H1 (cell line): ENCODE measurements at places on chromosomes 2 and 18. TPM values are rescaled to one million over a fixed set of nuclear protein-coding genes. Genes with fewer than 3 reads are reported as not detected.
A peak's percentile ranks its signal among the peaks of the same experiment; 100 is the strongest.

POTEE gene
- 0.30 and 0.34 TPM in 2 replicates for total RNA-seq

NOSTRIN gene
- total RNA-seq: not detected in 2 replicates

INPP4A gene
- total RNA-seq: 34.3 and 36.4 TPM in 2 replicates

NFU1 gene
- total RNA-seq: 43.4 and 45.5 TPM in 2 replicates

DNA sequence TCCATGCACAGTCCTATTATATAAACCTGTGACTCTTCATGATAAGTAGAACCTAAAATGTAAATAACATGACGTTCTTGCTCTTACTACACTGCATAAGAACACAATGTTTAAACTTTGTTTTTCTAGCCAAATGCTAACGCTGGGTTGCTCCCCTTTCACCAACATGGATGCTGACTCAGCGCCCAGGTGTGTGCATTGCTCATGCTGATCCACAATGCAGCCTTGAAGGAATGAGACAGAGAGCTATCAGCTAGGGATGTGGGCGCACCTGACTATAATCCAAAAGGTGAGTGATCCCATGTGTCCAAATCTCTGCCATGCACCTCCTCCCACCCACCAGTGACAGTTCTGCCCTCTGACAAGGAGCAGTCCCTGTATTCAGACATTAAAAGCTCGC is 235.0 kb downstream of the IRS1 start:
- DNase-seq: no peak

- DNase-seq: no peak
Observed at GRCh38 chr18:23279931-23280330, 144.6 kb downstream of the CABLES1 start.

GRCh38 chr2:116917196-116917595 is 897.3 kb upstream of the DDX18 start:
- no peak for DNase-seq

GRCh38 chr2:134667081-134667480 is 51.7 kb downstream of the TMEM163 start:
- DNase-seq: no peak

DNA sequence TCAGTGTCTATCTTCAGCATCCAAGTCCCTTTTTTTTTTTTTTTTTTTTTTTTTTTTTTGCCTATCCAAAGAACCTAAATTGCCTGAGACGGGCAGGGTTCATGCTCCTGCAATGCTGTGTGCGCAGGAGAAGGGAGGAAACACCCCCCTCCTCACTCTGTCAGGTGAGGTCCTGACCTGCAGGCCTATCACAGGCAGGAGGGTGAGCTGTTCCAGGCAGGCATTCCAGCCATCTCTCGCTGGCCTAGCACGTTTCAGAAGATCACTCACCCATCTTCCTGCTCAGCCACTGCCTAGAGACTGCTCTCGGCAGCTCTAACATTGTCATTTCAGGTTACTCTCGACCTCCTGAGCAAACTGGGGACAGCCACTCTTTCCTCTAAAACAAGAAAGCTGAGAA is 48.4 kb upstream of the LAPTM4A start:
- no peak for DNase-seq

GRCh38 chr2:62947403-62947802 is 103.2 kb upstream of the OTX1 start:
- no peak for DNase-seq

DNA sequence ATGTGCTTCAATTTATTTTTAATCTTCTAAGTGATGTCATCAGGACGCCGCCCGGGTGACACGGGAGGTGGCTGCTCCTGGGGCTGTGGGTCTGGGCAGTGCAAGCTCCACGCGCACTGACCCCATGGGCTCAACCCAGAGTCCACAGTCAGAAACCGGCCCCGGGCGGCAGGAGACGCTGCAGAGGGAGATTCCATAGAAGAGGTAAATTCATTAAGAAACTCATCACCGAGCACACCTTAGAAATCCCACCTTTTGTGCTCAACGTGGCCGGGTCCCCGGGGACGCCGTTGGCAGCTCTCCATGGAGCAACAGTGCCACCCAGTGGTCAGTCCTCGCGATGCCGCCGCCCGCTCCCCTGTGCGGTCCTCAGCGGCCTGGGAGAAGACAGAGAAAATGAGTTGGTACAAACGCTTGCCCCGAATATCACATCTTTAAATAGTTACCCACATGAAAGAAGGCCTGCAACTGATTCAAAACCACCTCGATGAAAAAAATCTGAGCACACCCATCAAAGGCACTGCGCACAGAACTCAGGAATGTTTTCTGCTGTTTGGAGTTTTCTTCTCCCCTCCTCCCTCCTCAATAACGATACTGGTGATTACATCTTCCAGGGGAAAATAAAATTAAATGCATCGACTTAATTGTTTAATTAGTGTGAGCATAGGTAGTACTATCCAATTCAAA is 92.6 kb downstream of the CMPK2 start:
- DNase-seq: peak; percentile 59

DNA sequence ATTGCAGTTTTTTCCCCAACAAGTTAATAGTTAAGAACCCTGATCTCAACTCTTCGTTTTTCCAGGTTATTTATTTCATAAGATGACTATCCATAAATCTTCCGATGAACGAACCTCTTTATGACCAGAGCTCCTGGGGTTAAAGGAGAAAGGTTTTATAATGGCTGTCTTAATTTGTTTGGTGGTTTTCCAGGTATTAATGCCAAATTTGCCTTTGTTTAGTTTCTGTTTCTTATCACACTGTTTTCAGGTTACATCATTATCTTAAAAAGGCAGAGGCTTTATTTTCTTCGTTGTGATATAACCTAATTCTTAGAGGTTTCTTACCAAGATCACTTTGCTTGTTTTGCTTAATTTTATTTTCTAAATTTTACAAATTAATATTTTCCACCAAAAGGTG is 10.1 kb downstream of the ZNF638 start:
- DNase-seq: no peak

DNA sequence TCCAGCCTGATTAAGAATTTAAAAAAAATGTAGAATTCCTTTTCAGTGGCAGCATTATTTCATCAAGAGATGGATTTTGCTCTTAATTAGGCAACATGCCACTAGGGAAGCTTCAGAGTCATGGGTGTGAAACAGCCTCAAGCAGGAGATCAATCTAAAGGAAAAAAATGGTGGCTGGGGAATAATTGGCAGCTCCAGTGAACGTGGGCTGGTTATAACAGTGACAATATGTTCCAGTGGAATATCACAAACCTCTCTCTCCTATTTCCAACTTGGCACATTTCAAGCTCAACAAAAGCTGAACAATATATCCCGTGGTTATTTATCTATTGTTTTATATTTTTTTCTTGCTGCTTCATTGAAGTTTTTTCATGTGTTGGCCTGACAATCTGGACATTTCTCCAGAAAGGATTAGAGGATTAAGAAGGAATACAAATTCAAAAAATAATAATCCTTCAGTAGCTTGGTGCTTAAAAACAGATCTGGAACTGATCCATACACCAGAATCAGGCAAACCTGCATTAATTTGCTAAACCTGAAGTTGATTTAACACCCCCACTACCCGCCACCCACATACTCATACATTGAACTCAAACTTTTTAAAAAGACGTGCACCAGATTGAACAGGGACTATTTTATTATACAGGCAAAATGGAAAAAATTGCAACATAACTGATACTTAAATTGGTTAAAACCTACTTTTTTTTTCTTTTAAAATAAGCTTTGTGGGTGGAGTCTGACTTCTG is 255.9 kb upstream of the SPRED2 start:
- no peak for DNase-seq

- DNase-seq: no peak
Observed at GRCh38 chr2:111919794-111920608, 21.6 kb downstream of the MERTK start.

DNA sequence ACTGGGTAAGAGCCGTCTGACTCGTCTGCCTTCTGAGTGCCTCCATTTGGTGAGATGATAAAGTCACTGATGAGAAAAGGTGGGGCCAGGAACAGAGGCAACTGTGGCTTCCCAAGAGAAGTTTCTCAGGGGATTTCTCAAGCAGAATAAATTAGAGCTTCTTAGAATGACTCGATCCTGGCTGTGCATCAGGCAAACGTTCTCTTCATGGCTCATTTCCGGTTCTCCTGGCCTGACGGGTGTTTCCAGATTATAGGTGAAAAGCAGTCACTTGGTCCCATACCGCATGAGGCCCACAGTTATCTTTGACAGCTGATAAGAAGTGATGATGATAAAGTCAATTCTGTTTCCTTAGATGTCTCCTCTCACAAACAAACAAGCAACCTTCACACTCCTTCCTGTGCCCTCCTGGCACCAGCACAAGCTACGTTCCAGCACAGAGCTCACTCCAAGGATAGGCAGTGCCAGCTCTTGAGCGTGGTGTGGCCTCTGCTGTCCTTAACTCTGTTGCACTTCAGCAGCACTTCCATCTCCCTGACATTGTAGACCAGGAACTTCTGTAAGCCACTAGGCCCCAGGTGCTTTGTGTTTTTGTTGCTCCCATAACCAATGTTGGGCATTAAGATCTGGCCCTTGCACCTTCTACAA is 37.8 kb upstream of the KCNF1 start:
- no peak for DNase-seq

DNA sequence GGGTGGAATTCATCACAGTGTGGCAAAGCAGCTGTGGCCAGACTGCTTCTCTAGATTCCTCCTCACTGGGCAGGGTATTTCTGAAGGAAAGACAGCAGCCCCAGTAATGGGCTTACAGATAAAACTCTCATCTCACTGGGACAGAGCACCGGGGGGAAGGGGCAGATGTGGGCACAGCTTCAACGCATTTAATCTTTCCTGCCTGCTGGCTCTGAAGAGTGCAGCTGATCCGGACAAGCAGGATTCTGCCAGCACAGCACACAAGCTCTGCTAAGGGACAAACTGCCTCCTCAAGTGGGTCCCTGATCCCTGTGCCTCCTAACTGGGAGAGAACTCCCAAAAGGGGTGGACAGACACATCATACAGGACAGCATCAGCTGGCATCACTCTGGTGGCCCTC is 779.9 kb upstream of the CNTNAP5 start:
- DNase-seq: no peak
